ENCODE measurements at places on chromosomes 6 and 20.

- no peak for DNase-seq
Observed at GRCh38 chr6:49118478-49118877, 344.6 kb downstream of the MMUT start.

DNA sequence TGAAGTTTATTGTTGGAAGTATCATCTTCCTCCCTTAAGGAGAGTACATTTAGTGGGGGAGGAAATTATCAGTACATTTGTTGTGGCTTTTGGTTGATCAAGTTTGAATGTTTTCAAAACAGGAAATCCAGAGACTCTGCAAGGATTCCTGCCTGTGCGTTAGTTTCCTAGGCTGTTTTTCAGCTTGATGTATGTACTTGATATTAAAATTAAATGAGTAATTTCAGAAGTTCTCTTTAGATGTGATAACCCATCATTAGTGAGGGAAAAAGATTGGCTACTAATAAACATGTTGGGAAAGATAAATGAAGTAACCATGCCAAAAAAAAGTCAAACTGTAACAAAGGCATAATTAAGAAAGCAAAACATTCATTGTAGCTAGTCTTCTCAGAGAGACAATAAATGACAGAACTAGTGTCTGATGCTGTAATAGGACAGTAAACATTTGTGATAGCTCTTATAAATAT lies 88.0 kb upstream of the TULP1 start:
- DNase-seq = no peak

DNA sequence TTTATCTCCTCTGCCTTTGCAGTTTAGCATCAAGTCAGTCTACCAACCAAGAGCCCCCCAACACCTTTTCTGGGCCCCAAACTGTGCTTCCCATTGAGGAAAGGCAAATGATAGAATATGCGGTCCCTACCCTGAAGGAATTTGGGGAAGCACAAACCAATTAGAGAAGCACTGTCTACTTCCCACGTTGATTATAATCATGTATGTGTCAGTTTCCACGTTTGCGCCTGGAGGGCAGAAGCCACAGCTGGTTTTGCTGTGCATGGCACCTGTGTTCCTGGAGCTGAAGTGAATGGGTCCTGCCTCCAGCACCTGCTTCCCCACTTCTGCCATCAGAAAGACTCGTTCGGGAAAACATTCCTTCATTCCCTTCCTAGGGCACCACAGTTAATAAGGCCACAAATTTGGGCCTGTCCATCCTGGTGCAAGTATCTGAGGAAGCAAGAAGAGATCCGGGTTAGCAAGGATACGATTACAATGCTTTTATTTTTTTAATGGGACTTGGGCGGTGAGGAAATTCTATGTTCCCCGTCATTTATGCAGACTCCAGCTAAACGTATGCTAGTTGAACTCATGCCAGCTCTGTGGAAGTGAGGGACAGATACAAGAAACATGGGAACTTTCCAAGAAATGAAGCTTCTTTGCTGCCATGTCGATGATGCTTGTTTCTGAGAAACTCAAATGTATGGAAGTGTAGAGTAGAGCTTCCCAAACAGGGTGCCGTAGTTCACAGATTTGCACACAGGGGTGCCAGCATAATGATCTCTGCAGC lies 333.5 kb downstream of the NRN1 start:
- no peak for DNase-seq

DNA sequence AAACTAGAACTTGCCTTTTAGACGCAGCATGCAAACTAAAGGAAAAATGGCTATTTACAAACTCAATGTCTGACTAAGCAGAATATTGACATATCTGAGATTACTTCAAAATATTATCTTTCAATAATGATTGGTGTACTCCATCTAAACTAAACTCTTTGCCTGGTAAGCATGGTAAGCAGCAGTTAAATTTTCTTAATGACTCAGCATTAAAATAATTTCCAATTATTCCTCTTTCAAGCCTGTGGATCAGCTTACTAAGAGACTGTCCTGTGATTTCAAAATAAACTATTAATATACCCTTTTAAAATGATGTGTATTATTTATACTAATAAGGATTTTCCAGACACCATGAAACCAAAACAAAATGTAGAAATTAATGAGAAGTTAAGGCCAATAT lies 226.8 kb upstream of the THEMIS start:
- no peak for DNase-seq

DNA sequence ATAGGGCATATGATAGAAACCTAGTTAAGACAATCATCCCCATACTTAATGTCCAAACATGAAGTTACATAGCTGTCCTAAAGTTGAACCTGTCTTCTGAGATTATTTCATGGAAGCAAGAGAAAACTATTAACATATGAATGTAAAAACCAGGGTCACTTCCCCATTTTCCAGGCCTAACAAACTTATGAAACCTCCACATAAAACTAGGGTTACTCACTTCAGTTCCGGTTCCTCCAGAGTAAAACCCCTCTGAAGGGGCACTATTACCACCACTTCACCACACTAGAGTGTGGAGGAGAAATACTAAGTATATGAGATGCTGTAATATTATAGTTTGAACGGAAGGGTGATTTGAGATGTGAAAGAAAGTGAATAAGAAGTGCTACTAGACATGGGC lies 14.9 kb downstream of the PRKN start:
- DNase-seq = no peak

DNA sequence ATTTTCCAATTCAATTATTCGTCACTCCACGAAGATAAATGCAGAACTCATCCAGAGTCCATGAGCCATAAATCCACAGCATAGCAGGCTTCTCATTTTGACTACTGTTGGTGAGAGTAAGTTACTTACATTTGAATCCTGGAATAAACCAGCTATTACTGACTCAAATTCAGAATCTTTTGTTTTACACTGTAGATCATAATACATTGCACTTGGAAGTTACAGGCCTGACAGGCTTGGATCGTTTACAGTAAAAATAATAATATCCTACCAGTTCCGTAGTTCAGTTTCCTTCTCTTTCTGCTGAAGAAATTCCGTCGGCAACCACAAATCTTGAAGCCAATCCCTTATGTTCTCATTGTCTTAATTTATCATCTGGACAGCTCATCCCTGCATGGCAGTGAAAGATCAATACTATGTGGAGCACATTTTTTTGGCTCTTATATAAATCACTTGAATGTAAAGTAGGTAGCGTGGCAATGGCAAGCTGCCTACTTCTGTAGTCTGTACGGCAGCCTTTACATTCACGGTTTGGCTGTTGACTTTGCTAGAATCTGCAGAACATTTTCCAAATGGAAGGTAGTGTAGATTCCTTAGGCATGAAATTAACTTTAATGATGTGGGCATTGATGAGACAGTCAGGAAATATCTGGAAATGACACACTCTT lies 142.9 kb downstream of the WDR27 start:
- no peak for DNase-seq

All from activated CD8-positive, alpha-beta T cell treated with anti-CD3 and anti-CD28 coated beads for 36 hours (primary cell).